ENCODE measurements at places on chromosomes 4 and X. TPM values are rescaled to one million over a fixed set of nuclear protein-coding genes. Genes with fewer than 3 reads are reported as not detected.
A peak's percentile ranks its signal among the peaks of the same experiment; 100 is the strongest.

- H3K4me3 ChIP-seq = no peak overlapping the region
- H3K36me3 ChIP-seq = no peaks in the 10 kb centered on the region
- no peaks in the 10 kb centered on the region for H3K27me3 ChIP-seq
- peaks cover 5% of the 10 kb centered on the region for H3K4me1 ChIP-seq
- H3K27ac ChIP-seq = no peak overlapping the region
- no peak for DNase-seq
These were observed 6.7 kb upstream of the ZCCHC18 start for GRCh38 chrX:104105330-104106262.

DNA sequence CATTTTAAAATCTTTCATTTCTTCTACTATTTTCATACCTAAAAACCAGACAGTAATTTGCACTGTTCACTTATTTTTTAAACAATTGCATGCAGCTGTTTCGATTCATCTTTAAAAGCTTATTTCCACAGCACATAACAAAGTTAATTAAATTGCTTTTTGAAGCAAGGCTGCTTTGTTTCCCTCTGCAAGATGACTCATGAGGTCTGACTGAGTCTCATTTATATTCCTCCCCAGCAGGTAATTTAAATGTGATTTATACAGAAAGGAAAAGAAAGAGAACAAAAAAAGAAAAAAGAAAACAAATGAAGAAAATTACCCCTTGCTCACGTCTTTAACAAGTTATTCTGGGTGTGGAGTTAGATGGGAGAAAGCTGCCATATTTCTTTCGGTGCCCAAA lies 22.8 kb downstream of the VMA21 start:
- peaks cover 3% of the 10 kb centered on the region for H3K36me3 ChIP-seq
- H3K4me1 ChIP-seq = peaks cover 17% of the 10 kb centered on the region
- no peaks in the 10 kb centered on the region for H3K27me3 ChIP-seq
- no peak for DNase-seq
- H3K4me3 ChIP-seq = no peak overlapping the region
- no peak overlapping the region for H3K27ac ChIP-seq

DNA sequence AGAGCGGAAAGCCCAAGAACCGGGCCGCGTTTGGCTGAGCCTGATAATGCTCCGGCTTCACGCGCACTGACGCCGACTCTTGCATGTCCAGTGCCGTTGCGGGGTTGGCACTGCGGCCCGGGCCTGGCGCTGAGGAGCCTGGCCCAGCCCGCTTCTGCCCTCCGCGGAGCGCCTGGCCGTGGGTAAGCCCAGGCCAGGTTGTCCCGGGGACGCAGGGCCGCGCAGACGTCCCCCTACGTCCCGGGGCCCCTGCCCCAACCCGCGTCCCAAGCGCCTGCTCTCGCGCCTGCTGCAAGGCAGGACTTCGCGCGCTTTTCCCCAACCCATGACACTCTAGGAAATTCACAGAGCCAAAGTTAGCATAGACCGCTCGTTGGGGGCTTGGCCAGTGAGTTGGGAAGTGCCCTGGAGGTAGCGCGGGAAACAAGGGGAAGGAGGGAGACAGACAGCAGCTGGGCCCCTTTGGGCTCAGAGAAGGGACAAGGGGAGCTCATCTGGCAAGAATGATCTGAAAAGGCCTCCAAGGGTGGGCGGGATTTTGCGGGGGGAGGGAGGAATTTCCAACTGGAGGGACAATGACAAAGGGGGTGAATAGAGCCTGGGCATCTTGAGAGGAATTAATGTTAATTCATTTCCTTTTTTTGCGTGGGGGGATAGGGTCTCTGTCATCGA lies 665 bp upstream of the LRPAP1 start:
- peaks cover 6% of the 10 kb centered on the region for H3K36me3 ChIP-seq
- no peak overlapping the region for H3K27ac ChIP-seq
- peak overlapping the region; percentile 100 for H3K4me3 ChIP-seq

- no peak for DNase-seq
- H3K4me3 ChIP-seq = peak overlapping the region; percentile 8
- H3K36me3 ChIP-seq = peaks cover 10% of the 10 kb centered on the region
- peaks cover 55% of the 10 kb centered on the region for H3K4me1 ChIP-seq
These were observed 2.3 kb downstream of the IKBKG start for GRCh38 chrX:154549766-154550165.

DNA sequence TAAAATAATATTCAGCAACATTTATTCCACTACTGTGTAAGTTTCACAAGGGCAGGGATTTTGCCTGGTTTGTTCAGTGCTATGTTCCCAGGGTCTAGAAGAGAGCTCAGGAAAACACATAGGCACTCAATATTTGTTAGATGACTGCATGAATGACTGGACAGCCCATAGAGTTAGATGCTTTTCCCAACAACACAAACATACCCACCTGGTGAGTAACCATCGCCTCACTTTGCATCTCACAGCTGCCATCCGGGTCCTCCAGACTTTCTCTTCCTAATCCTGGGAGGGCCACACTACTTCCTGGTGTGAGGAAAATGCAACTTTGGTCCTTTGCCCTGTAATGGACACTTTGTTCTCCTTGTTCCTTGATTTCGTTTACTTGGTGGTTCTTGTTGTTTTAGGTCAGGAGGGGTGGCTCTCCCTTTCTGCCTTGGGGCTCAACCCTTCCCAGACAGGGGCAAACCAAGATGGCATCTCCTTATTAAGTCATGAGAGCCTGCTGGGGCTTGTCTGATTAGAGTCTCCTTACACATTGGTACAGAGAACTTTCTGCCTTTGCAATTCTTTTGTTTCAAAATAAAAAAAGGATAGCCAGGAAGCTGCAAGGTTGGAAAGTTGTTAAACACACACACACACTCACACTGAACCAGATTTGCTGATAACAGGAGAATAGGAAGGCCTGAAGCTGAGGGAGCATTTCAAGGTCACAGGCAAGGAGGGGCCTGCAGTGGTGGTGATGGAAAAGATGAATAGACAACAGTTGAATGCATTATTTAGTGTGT lies 190.6 kb downstream of the MID1IP1 start:
- no peak overlapping the region for H3K4me3 ChIP-seq
- no peaks in the 10 kb centered on the region for H3K27me3 ChIP-seq
- no peak overlapping the region for H3K27ac ChIP-seq
- no peaks in the 10 kb centered on the region for H3K4me1 ChIP-seq

DNA sequence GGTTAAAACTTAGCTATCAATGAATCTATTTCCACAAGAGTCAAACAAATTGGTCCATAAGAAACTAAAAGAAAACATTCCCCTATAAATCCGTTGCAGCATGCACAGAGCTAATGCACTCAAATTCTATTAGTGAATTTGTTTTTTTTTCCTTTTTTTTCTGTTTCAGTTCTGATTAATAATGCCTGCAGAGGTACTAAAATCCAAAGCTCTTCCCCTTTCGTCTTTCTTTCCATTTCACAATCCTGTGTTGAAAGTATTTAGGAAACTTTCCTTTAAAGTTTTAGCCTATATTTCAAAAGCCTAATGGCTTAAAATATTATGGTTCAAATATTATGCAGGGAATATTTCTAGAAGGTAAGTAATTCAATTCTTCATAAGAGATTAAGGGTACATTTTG lies 45.9 kb upstream of the VEGFD start:
- H3K27me3 ChIP-seq = peaks cover 10% of the 10 kb centered on the region
- no peak overlapping the region for H3K4me3 ChIP-seq

DNA sequence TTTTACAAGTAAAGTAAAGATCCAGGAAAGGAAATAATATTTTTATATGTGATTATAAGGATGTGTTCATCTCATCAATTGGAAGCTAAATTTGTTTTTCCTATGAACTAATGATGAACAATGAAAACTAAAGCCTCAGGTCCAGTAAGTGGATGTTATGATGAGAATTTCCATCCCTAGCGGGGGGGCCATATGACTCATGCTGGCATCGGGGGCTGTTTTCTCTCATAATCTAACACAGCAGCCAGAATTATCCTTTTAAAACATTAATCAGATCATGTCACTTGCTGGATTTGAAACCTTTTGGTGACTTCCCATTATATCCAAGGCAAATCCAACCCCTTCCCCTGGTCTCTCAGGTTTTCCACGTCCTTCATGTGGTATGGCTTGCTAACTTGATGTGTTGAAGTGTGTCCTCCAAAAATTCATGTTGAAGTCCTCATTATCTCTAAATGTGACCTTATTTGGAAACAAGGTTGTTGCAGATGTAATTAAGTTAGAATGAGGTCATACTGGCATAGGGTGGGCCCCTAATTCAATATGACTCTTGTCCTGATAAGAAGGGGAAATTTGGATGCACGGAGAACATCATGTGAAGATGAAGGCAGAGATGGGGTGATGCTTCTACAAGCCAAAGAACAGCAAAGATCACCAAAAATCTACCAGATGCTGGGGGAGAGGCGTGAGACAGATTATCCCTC lies 96.8 kb downstream of the AKAP4 start:
- H3K27ac ChIP-seq = no peak overlapping the region
- DNase-seq = no peak
- H3K4me1 ChIP-seq = no peaks in the 10 kb centered on the region
- H3K4me3 ChIP-seq = no peak overlapping the region
- H3K27me3 ChIP-seq = no peaks in the 10 kb centered on the region
- H3K36me3 ChIP-seq = no peaks in the 10 kb centered on the region

GRCh38 chr4:87949961-87950360 lies 25.6 kb upstream of the SPP1 start:
- no peak overlapping the region for H3K27ac ChIP-seq
- no peaks in the 10 kb centered on the region for H3K27me3 ChIP-seq
- no peaks in the 10 kb centered on the region for H3K4me1 ChIP-seq
- DNase-seq = no peak

DNA sequence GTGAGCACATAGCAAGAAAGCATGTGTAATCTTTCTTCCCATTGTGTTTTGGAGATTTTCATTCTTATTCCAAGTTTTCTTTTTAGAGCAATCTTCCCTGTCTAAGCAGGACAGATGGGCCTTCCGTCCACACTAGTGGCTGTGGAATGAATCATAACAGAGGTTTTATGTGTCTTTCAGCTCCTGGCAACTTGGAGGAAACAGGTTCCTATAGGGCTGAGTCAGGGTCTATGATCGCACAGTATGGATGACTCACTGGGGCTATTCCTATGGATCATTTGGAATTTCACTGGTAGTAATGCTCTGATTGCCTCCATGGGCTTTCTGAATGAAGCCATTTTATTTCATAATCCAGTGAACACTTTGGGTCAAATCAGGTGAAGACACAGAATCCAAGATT lies 51.8 kb upstream of the CBLL2 start:
- no peaks in the 10 kb centered on the region for H3K36me3 ChIP-seq
- H3K27ac ChIP-seq = no peak overlapping the region
- H3K4me3 ChIP-seq = no peak overlapping the region

DNA sequence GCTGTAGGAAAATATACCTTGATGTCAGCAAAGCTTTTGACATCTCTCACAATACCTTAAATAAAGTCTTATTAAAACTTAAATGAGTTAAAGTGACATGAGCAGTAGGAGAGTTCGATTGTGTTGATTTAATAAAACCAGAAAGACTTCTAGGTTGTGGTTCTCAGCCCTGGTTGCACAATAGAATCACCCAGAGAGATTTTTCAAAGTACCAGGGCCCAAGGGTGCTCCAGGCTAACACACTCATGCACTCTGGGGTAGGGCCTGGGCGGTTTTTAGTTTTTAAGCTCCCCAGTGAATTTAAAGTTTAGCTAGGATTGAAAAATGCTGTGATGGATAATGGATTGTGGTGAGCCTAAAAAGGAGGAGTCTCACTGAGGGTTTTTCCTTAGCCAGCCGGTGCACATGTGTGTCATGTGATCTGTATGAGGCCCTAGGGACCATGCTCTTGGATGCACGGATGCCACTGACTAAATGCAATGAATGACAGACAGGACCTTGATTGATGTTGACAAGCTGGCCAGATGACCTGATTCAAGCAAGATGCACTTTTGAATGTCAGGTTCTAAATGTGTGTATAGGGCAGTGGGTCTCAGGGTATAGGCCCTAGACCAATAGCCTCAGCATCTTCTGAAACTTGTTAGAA lies 185.0 kb downstream of the PTTG2 start:
- no peak for DNase-seq
- no peaks in the 10 kb centered on the region for H3K27me3 ChIP-seq
- no peak overlapping the region for H3K4me3 ChIP-seq
- no peak overlapping the region for H3K27ac ChIP-seq
- H3K36me3 ChIP-seq = peaks cover 3% of the 10 kb centered on the region
- H3K4me1 ChIP-seq = peaks cover 2% of the 10 kb centered on the region

DNA sequence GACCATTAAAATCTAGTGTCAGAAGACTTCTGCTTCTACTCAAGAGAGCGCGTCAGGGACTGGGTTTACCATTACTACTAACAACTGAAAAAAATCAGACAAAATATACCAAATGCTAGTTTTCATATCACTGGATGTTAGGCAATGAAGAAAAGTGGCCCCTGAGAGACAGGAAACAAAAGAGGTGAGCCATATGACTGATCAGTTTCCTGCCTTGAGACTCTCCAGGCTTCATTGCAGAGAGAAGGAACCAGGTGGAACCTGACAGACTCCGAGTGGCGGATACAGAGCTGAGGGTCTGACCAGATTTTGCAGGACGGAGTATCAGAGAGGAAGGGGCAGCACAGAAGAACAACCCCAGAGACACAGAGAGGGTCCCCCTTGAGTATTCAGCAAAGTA lies 86.3 kb downstream of the C4orf51 start:
- H3K36me3 ChIP-seq = peaks cover 67% of the 10 kb centered on the region
- H3K4me3 ChIP-seq = no peak overlapping the region
- no peak for DNase-seq
- no peaks in the 10 kb centered on the region for H3K27me3 ChIP-seq

DNA sequence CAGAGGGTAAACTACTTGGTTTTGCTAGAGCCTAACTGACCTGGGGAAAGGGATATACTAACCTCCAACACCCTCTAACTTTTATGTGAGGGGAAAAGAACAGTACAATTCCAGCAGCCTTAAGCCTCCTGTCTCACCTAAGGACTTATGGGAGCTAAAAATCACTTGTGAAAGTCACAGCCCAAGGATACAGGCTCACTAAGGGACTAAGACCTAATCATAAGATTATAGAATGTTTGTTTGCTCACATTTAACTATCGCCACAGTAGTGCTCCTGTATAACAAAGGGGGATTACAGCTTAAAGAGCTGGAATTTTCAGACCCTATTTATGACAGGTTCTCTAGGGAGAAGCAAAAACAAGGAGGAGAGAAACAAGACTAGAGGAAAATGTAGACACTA lies 548.7 kb downstream of the DACH2 start:
- H3K27ac ChIP-seq = no peak overlapping the region
- H3K27me3 ChIP-seq = no peaks in the 10 kb centered on the region
- H3K4me3 ChIP-seq = no peak overlapping the region
- H3K4me1 ChIP-seq = no peaks in the 10 kb centered on the region
- no peak for DNase-seq
- H3K36me3 ChIP-seq = no peaks in the 10 kb centered on the region

DNA sequence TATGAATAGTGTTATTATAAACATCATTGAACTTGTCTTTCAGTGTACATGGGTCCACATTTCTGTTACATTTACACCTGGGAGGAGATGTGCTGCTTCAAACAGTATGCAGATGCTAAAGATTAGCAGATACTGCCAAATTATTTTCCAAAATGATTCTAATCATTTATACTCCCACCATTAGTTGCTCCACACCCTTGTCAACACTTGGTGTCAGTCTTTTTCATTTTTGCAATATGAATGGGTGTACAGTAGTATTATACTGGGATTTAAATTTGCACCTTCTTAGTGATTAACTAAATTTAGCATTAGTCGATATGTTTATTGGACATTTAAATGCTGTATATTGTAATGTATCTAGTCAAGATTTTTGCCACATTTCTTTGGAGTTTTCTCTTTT lies 131.6 kb upstream of the GRID2 start:
- no peaks in the 10 kb centered on the region for H3K4me1 ChIP-seq
- H3K27ac ChIP-seq = no peak overlapping the region
- no peaks in the 10 kb centered on the region for H3K27me3 ChIP-seq
- no peak overlapping the region for H3K4me3 ChIP-seq
- H3K36me3 ChIP-seq = no peaks in the 10 kb centered on the region

MUC7 gene
- not detected for total RNA-seq

UVSSA gene
- 20.0 TPM for total RNA-seq

FAM47A gene
- total RNA-seq = not detected

RNF113A gene
- total RNA-seq = 22.0 TPM

GSX2 gene
- not detected for total RNA-seq

TBC1D8B gene
- total RNA-seq = 1.2 TPM

SLC10A6 gene
- total RNA-seq = not detected

CXCL11 gene
- not detected for total RNA-seq

Data from activated naive CD4-positive, alpha-beta T cell treated with anti-CD3 and anti-CD28 coated beads for 36 hours (primary cell).